Cardiac muscle cell (in vitro differentiated cells and primary cell): ENCODE measurements at places on chromosomes 4 and X.

DNA sequence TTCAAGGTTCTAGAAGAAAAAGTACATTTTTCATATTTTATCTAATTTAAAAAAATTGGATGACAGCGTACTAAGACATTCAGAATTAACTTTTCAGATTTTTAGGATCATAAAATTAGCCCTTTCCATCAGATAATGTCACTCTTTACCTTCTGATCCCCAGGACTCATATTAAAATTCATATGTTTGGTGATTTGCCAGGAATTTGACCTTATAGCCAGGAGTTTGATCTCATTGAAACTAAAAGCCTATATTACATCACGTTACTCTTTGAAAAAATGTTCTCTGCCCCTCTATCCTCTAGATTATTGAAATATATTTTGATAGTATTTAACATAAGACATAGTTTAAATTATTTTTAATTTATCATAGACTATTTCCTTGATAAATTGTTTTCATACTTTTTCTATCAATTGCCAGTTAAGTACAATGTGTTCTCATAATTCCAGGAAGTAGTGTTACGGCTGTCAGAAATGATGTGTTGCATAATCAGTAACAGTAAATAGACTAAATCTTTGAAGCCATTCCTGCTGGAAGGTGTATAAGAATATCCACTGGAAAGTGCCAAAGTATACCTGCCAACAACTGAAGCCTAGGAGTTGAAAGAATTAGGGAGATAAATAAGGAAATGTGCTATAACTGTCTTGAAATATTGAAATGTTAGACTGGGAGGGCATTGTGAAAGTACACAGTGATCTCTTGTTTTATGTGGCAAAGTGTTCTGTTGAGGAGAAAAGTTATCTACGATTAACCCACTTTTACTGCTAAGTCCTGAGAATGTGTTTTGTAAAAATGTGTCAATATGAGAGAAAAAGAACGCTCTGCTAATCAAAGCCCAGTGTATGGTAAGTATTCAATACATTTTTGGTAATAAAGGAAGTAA, 32.9 kb upstream of the PDGFC start:
- DNase-seq: peak; percentile 72

- no peak for DNase-seq
These were observed 99.6 kb upstream of the AFAP1 start for GRCh38 chr4:8039290-8039689.

DNA sequence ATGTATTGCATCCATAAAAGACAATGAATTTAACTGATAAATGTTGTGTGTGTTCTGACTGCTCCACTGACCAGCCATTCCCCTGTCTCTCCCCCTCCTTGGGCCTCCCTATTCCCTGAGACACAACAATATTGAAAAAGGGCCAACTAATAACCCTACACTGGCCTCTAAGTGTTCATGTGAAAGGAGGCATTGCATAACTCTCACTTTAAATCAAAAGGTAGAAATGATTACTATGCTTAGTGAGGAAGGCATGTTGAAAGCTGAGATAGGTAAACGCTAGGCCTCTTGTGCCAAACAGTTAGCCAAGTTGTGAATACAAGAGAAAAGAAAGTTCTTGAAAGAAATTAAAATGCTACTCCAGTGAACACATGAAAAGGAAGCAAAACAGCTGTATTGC, 152.7 kb downstream of the POU4F2 start:
- DNase-seq: no peak

DNA sequence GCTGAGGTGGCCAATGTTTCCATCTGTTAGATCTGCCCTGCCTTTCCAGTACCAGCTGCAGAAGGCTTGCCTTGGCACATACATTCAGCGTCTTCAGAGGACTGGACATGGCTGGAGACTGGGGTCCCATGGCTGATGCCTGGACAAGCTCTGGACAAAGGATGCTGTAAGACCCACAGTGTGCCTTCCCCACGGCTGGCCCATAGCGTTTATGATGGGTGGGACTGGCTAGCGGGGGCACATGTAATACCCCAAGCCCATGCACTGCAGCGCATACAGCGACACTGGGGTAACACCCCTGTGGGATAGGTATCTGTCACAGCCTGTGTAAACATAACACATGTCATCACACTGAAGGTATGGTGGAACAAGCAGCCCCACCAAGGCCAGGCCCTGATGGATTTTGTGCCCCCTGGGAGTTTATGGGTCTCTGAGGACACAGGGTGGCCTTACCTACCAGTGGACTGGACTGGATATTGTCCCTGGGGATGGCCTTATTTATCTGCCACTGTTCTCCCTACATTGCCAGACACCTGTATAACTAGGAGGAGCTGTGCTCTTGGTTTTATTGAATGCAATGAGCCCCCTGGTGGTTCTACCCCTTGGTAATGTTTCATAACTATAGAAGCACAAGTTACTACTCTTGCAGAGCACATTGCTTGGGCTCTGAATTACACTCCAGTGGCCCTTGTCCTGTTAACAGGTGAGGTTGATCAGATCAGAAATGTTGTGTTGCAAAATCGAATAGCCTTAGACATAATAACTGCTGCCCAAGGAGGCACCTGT, 34.3 kb upstream of the TACR3 start:
- no peak for DNase-seq

DNA sequence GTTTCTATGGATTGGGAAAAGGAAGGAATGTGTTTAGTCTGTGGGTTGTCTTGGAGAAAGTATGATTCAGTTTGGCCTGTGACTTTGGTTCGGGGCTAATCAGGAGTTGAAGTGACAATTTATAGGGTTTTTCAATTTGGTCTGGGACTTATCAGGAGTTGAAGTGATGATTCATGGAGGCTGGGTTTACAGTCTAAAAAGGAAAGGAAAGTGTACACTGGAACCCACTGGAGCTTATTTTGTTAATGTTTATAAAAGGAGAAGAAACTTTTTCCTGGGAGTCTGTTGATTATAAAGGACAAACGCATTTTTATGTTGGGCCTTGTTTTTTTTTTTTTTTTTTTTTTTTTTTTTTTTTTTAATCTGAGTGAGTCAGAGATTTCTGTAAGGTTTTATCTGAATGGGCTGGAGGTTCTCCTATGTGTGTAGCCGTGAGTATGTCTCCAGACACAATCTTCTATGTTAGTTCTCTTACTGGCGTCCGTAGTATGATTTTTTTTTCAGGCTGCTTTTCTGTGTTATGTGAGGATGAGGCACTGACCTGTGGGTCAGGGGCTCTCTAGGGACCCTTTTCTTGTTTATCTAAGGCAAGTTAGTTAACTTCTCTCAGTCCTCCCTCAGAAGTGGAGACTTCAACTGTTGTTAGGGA, 33.0 kb upstream of the RAB9B start:
- peak; percentile 50 for DNase-seq

DNA sequence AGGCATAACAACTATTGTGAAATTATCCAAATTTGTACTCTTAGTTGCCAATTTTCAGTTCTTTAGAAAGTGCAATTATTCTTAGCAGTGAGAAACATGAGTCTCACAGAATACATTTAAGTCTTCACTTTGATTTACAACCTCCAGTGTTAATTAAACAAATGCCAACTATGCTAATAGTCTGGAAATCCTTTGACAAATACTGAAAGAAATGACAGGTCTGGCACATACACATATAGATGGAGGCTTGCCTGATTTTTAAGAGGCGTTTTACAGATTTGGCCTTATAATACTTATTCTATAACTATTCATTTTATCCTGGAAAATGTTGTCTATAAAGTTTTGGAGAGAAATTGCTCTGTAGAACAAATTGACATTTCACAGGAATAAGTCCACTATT, 320.1 kb downstream of the TRIML1 start:
- DNase-seq: no peak

GRCh38 chrX:10199212-10199611, 42.4 kb downstream of the CLCN4 start:
- no peak for DNase-seq

DNA sequence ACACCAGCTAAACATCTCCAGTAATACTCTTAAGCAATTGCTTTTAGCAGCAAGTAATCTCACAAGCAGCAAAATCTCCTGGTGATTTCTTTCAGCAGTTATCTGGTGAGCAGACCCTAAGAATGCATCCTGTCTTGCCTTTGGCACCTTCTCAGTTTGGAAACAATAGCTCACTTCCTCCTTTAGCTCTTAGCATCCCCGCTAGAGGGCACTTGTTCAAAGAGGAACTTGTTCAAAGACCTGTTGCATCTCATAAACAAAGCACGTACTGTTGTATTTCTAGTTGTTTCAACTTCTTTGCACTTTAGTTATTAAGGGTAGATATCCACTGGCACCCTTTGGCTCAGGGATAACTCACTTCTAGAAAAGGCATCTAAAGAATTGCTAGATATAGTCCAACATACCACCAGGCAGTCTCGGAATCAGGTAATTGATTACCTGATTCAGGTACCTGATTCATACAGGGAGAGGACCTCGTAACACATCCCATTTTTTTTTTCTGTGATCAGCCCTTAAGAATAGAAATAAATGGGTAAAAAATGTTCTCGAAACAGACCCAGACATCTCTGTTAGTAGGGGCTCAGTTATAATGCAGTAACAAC, 81.9 kb upstream of the QRFPR start:
- peak; percentile 85 for DNase-seq

- no peak for DNase-seq
These were observed 335.1 kb downstream of the ANK2 start for GRCh38 chr4:113384600-113384999.

- no peak for DNase-seq
These were observed 18.6 kb upstream of the CAPN6 start for GRCh38 chrX:111288841-111289240.

DNA sequence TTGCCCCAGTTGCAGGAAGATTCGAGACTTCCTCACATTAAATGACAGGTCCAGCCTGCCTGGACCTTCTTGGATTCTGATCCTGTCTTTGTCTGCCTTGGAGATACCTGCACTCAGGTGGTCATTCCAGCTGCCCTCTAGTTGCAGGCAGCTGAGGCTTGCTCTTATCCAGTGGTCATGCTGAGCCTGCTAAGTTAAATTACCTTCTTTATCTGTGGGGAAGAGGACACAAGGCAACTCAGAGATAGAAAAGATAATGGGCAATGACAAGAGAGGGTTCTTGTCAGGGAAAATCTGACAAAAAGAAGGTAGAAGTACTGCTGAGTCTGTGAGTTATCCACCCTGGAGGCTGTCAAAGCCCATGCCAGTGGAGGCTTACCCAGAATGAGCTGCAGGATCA, 401.4 kb downstream of the MID1IP1 start:
- DNase-seq: no peak

DNA sequence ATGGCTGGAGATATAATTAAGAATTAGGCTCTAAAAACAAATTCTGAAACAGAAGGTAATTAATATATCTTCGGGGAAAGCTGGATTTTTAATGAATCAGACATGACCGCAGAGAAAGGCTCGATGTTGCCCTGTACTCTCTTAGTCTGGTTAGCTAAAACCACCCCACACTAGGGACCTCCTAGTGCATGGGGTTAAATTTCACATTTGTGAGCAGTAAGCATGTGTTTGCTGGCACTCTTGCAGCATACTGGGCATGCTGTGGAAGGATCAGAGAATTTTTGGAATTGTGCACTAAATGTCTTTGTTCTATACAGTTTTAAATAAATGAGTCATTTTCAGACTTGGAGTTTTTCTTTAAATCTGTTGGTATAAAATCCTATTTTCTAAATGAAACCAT, 475.6 kb upstream of the FTHL17 start:
- no peak for DNase-seq

DNA sequence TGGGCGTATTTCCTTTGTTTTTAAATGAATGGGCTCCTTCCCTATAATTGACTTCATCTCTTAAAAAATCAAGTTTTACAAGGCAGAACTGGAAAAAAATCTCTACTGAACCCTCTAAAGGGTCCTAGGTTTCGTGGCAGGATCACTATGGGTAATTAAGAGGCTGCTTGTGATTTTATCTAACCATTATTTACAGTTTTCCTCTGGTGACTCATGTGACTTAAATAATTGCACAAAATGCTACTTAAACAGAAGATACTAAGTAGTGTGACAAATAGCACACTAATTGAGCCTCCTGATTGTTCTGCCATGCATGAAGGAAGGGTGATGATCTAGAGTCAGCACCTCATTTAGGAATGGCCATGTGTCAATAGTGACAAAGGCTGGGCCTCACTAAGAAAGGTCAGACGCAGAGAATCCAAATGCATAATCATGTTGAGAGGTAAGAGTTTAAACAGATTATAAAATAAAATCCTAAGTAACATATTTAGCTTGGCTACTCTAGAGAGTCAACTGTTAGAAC, 35.5 kb downstream of the OFD1 start:
- DNase-seq: no peak

DNA sequence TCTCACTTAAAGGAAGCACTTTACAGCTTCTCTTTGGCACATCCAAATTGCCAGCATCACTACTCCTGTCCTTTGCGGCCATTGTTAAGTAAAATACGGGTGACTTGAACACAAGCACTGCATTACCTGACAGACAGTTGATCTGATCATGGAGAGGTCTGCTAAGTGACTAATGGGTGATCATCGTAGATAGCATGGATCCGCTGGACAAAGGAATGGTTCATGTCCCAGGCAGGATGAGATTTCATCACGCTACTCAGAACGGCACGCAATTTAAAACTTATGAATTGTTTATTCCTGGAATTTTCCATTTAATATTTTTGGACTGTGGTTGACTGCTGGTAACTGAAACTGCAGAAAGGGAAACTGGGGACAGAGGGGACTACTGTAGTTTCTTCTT, 94.1 kb downstream of the NEUROG2 start:
- DNase-seq: no peak

DNA sequence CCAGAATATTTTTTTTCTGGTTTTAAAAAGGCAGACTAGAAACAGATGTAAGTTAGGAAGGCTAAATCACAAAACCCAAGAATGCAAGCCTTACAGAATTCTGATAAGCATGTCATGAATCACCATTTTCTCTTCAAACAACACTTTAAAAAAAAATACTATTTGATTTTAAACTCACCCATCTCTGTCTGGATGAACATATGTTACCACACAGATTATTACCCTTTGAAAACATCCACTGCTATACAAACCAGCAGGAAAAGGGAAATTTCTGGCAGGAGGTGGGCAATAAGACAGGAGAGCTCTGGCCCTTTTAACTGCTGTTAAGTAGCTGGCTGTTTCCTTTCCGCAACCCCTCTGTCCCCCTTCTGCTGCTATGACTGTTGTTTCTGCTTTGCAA, 317.7 kb upstream of the NOCT start:
- no peak for DNase-seq

DNA sequence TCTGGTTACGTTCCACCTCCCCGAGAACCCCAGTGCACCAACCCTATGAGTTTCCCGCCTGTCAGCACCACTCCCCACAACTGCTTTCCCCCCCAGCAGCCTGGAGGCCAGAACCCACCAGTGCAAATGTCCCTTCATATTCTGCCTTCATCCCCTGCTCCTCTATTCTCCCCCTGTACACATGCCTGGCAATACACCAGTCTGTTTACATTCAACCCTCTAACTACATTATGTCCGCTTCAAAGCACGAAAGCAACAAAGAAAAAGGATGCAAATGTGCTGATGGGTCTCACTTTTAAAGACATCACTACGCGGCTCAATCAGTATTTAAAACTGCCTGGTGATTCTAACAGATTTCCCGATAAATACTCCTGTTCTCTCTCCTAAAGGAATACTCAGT, 126.7 kb upstream of the SORBS2 start:
- no peak for DNase-seq

- no peak for DNase-seq
These were observed 63.1 kb downstream of the ANXA5 start for GRCh38 chr4:121633653-121634052.

- DNase-seq: no peak
These were observed 20.7 kb upstream of the PROM1 start for GRCh38 chr4:16104520-16104919.
